ENCODE measurements at places on chromosomes 12 and 14.

- no peak for DNase-seq
Measured at GRCh38 chr12:113577464-113578129, 105.9 kb upstream of the LHX5 start.

DNA sequence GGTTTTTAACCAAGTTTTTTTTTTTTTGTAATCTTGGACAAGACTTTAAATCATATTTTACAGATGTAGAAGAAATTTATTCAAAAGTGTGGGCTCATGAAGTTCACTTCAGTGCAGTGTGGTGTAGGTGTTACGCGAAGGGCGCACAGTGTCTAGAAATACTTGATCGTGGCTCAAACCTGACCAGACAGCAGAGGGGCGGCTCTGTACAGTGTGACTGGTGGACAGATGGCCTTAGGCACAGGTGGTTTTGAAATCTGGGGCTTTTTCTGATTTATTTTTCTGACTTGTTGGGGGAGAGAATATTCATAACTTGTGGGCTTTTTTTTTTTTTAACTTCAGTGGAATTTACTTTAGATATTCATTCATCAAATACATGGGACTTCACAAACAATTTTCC, 179.2 kb downstream of the PELI2 start:
- DNase-seq: no peak

DNA sequence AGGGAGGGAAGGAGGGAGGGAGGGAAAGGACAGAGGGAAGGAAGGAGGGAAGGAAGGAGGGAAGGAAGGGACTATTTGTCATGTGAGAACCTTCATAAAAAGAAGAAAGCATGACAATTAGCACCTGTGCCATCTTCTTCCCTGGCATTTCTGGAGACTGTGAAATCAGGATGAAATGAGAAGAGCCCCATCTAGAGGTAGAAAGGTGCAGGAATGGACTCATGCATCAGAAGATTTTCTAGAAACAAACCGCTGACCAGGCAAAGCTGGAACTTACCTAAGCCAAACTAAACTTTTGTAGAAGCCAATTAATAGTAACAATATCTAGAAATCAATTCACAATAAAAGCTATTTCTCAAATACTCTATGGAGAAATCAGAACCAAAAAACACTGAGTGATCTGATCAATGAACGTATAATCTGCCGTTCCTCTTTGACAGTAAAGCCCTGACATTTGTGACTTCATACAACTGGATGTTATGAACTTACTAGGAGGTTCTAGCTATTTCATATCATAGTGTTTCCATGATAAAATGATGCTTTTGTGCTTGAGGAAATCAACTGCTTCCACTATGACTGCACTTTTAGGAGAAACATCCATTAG, 24.4 kb upstream of the CRACR2A start:
- peak; percentile 67 for DNase-seq

GRCh38 chr14:50619569-50620141, 48.5 kb downstream of the SAV1 start:
- peak; percentile 37 for DNase-seq

- peak; percentile 25 for DNase-seq
Measured at GRCh38 chr12:130031571-130032189, 127.9 kb upstream of the TMEM132D start.

DNA sequence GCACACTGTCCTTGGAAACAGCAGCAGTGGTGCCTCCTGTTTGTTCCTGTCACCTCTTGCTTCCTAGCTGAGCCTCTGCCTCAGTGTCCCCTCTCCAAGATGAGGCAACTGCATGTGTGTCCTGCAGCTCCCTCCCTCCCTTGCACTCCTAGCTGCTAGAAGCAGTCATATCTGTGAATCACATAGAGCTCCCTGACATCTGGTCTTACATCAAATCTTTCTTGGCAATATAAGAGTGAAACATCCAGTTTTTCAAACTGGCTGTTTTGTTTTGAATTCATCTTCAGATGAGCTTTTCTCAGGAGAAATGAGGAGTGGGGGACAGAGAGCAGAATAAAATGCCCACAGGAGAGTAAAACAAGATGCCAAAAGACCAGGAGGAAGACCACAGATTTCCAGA, 103.7 kb downstream of the VCPKMT start:
- no peak for DNase-seq

GRCh38 chr12:131104463-131105350, 151.0 kb downstream of the ADGRD1 start:
- DNase-seq: peak; percentile 53

GRCh38 chr12:119296535-119296934, 38.0 kb upstream of the CCDC60 start:
- DNase-seq: peak; percentile 16

DNA sequence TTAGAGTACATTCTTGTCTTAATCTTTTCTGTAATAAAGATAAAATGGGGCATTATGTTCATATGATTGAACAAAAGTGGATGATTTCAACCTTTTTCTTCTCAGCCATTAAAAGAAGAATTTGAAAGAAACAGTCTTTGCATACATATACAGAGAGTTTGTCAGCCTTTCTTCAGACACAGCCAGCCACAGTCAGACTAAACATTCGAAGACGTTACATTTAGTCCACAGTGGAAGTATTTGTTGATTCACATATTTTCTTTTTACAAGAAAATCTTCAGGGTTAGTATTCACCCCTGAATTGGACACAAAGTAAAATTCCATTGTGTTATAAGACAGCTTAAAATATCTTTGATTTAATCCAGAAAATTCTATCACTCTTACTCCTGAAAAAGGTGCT, 36.2 kb downstream of the ETV6 start:
- no peak for DNase-seq

GRCh38 chr12:132395908-132396305, 66.5 kb upstream of the GALNT9 start:
- DNase-seq: no peak

DNA sequence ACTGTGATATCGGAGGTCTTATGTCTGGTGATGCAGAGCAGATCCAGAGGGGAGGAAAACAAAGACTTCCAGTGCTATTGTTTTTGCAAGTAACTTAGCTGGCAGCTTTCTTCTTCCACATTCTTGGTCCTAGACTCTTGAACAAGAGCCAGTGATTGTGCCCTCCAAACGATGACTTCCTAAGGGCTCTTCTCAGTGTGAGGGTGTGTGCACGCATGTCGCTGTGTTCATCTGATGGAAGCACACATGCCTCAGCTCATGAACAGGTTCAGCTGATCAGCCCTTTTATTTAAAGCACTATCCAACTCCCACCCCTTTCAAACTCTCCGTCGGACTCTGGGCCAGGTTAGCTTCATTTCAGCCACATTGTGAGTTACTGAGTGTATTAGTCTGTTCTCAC, 59.5 kb downstream of the SMOC1 start:
- DNase-seq: no peak

DNA sequence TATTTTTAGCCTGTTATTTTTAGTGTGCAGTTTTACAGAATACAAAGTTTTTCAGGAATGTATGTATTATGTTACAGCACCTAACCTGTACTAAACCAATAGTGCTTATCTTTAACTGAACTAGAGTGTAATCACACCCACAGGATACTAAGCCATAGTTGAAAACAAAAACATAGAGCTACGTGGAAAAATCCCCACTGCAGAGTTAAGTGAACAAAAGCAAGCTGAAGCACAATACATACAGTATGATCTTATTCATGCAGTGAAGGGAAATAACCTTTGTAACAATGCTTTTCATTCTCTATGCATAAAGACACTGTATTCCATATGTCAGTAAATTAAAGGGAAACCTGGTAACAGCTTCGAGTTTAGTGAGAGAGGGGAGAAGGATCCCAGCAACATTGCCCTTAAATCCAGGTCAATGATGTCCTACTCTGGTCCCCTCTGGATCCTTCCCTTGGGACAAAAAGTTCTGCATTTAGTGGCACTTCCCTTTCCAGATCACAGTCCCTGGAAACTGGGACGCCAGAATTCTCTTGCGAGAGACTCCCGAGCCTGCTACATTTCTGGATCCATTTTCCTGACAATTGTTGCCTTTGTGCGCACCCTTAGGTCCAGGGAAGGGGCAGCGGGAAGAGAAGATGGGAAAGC, 121.3 kb upstream of the CCND2 start:
- no peak for DNase-seq

- DNase-seq: no peak
Measured at GRCh38 chr12:20044846-20045245, 323.5 kb upstream of the PDE3A start.

GRCh38 chr12:75259143-75259542, 49.5 kb upstream of the KCNC2 start:
- no peak for DNase-seq

GRCh38 chr12:116559162-116559935, at the start of gene MAP1LC3B2:
Gene MAP1LC3B2 (plus strand): TSS chr12:116559381. CDS start chr12:116575943, 16,562 bp downstream.
- DNase-seq: no peak

- DNase-seq: no peak
Measured at GRCh38 chr14:73740618-73741326, 26.6 kb upstream of the PNMA1 start.

DNA sequence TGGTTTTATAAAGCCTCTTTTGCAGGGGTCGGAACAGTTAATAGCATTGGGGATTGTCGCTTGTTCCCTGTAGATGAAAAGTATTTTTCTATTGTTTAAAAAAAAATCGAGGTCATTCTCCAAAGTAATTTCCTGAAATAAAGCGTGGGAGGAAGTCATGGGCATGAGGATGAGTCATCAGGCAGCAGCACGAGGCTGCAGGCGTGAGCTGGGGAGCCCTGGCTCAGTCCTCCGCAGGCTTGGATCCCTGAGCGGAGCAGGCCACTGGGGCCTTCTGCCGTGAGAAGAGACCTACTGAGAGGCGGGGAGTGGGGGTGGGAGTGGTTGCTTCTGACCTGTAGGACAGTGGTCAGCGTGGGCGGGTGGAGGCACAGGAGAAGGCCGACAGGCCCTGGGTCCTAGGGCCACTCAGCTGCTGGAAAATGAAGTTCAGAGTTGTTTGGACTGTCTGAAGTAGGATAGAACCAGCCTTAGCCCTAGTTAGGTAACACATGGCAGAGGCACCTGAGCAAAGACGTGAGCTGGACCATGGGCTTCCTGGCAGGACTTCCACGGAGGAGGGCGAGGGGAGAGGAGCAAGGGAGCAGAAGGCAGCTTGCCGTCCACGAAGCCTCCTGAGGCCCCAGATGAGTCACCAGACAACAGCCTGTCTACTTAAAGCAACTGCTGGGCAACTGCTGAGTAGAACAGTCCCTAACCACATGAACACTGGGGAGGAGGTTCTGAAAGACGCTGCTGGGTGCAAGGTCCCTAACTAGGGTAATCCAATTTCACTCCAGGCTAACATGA, 21.1 kb upstream of the LGALS3 start:
- no peak for DNase-seq

DNA sequence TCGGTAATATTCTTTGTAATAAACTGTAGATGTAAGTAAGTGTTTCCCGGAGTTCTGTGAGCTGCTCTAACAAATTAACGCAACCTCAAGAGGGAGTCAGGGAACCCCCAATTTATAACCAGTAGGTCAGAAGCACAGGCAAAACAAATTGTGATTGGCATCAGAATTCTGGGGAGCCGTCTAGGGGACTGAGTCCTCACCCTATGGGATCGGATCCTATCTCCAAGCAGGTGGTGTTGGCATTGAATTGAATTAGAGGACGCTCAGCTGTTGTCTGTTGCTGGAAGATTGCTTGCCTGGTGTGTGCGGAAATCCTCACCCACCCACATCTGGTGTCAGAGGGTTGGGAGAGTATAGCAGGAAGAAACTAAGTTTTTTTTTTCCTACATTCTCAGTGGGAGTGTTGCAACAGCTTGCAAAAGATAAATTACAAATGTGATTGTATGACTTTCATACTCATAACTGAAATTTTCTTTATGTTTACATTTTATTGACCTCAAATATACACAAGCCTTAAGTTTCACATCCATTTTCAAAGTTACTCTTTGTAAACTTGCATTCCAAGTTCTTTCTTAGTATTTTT, 5.5 kb downstream of the TMEM52B start:
- DNase-seq: no peak

GRCh38 chr14:44317441-44317746, 189.7 kb downstream of the FSCB start:
- no peak for DNase-seq

GRCh38 chr12:12718853-12719252, 1.7 kb downstream of the CDKN1B start:
- DNase-seq: peak; percentile 31

GRCh38 chr12:128445415-128446127, 178.6 kb downstream of the TMEM132C start:
- peak; percentile 75 for DNase-seq

- no peak for DNase-seq
Measured at GRCh38 chr12:125050868-125051267, 14.4 kb upstream of the AACS start.

DNA sequence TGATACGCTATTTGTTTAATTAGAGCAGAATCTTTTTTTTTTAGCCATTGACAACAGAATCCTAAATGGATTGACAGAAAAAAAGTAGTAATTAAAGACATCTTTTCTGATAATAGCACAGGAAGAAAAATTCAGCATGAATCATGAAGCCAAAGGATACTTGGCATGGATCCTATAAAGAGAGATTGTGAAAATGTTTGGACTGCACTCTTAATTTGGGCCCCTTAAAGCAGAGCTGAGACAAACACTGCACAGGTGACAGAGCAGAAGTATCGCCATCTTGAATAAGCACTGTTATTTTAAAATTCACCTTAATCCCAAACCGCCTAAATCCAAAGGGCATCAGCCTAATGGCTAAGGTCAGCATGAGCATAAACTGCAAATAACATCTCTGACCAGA, 48.8 kb upstream of the SEL1L start:
- no peak for DNase-seq

GRCh38 chr14:60839657-60840056, 105.1 kb downstream of the MNAT1 start:
- no peak for DNase-seq

- no peak for DNase-seq
Measured at GRCh38 chr12:1917172-1918070, 1.0 kb downstream of the CACNA2D4 start.

DNA sequence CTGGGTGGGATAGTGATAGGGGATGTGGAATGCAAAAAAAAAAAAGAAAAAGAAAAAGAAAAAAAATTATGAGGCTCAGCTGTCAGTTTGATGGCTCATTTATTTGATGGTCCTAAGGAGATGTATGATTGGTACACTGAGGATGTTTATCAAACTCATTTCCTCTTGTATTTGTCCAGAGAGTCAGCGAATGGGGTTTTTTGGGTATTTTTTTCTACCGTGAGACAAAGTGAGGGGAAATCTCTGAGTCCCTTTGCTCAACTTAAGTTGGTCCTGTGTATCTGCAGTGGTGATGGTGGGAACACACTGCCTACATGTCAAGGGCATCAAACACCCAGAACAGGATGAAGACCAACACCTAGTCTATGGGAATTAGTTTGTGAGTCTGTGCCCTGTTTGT, 176.9 kb upstream of the HIF1A start:
- no peak for DNase-seq

GRCh38 chr14:33810308-33810707, 140.6 kb downstream of the EGLN3 start:
- DNase-seq: peak; percentile 91
